ENCODE measurements at places on chromosomes 6 and 20. TPM values are rescaled to one million over a fixed set of nuclear protein-coding genes. Genes with fewer than 3 reads are reported as not detected.

- no peak for DNase-seq
Observed at GRCh38 chr6:52502306-52503029, 74.4 kb downstream of the TRAM2 start.

- no peak for DNase-seq
Observed at GRCh38 chr20:38129248-38129865, 35.7 kb downstream of the TGM2 start.

DNA sequence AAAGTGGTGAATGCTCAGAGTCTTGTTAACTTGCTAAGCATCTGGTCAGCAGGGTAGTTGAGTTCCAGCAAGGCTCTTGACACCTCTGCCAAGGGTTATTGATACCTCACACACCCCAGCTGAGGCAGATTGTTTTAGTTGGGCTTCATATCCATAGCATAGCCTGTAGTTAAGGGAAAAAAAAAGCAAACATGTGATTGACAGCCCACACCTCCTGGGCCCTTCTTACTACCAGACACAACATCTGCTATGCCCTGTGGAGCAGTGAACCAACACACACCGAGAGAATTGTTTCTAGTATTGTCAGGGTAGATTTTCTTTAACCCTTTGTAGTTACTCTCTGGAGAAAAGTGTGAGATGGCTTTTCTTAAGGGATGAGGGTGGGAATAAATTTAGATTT is 697.0 kb upstream of the POU3F2 start:
- DNase-seq = no peak

DNA sequence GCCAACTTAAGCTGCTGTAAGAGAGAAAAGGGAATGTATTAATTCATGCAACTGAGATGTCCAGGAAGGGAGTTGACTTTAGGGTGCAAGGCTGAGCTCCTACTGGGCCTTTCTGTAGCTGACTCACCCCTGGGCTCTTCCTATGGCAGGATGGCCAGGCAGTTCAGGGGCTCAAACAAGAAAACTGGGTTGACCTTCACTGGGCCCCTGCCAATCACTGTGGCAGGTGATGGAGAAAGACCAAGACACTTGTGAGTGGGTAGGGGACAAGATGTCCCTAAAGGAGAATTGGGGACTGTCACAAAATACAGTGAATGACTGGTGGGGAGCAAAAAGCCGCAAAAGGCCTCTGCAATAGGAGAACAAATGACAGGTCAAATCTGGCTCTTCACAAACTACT is 21.5 kb upstream of the RALGAPA2 start:
- no peak for DNase-seq

DNA sequence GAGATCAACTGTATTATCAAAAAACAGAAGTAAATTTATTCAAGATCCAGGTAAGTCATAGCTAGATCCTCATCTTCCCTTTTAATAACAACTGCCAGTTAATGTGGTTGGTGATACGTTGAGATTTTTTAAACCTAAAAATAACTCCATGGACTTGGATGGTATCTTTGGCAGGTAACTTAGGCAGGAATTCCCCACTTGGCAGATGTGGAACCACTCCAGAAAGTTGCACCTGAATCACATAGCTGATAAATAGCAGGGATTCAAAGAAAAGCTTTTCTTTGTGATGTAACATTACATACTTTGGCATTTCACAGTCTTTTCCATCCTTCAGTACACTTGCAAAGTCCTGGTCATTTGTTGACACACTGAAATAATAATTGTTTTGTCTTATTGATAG is 62.6 kb downstream of the PRPH2 start:
- no peak for DNase-seq

GRCh38 chr20:51335329-51335841 is 207.1 kb downstream of the NFATC2 start:
- DNase-seq = no peak

- DNase-seq = no peak
Observed at GRCh38 chr20:48523191-48523995, 304.4 kb downstream of the PREX1 start.

CCN6 gene
- total RNA-seq = not detected

DAAM2 gene
- not detected for total RNA-seq

LAMA4 gene
- total RNA-seq = not detected

TDRD6 gene
- total RNA-seq = not detected

EYS gene
- total RNA-seq = not detected

BHLHE23 gene
- not detected for total RNA-seq

SLCO4A1 gene
- total RNA-seq = 1.9 TPM

Measured in T-helper 17 cell (primary cell).